Erythroblast (primary cell): ENCODE measurements at places on chromosomes 11 and 22.

DNA sequence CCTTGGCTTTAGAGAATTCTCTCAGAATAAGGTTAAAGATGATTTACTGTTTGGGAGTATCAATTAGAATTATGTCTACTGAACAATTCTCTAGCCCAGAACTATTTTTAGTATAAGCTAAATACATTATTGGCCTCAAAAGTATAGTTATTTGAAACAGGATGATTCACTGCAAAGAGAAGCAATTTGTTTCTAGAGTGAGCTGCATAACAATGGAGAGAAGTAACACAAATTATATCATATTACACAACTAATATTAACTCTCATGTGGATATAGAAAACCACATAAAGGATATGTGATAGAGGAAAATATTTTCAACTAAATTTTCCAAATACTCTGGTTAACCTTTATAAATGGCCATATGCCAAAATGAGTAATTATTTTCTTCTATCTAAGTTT, 24.9 kb downstream of the PGM2L1 start:
- DNase-seq = no peak

- DNase-seq = no peak
Measured at GRCh38 chr11:60305906-60306619, 21.0 kb upstream of the MS4A6E start.

DNA sequence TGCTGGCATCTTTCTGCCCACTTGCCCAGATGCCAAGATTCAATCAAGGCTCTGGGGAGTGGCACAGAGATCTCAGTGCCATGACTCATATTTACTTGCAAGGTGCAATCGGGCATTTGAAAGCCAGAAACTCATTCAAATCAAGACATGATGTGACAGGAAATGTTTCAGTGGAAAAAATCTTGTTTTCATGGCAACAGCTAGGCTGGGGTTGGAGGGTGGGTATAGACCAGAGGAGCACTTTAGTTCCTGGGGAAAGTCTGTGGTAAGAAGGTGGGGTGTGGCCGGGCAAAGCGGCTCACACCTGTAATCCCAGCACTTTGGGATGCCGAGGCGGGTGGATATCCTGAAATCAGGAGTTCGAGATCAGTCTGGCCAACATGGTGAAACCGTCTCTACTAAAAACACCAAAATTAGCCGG, 1.2 kb downstream of the MAJIN start:
- no peak for DNase-seq

DNA sequence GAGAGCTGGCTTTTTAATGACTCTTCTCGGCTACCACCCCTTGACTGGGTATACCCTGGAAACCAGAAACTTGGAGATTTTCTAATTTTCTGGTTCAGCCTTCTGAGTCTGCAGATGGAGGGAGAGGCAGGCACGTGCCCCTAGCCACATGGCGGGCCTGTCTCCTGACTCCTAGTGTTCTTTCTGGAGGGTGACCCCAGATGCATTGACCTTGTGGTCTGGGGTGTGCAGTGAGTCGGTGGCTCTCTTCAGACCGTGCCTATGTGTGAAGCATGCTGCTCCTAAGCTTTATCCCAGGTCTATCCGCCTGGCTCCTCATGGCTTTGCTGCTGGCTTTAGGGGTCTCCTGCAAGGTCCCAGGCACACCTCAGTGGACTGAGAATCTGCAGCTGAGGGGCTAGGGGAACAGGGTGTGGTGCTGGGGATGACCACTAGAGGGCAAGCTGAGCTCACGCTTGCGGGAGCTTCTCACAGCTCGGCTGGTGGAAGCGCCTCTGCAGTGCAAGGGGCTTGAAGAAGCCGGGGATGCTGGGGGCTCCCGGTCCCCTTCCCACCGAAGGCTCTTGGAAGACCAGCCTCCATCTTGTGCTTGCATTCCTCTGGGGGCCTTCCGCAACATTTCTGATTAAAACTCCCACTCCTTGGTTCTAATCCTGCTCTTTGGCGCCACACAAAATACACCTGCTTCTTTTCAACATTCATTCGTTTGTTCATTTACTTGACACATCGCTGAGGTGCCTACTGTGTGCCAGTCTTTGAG, 51.8 kb downstream of the OTOG start:
- peak; percentile 51 for DNase-seq

DNA sequence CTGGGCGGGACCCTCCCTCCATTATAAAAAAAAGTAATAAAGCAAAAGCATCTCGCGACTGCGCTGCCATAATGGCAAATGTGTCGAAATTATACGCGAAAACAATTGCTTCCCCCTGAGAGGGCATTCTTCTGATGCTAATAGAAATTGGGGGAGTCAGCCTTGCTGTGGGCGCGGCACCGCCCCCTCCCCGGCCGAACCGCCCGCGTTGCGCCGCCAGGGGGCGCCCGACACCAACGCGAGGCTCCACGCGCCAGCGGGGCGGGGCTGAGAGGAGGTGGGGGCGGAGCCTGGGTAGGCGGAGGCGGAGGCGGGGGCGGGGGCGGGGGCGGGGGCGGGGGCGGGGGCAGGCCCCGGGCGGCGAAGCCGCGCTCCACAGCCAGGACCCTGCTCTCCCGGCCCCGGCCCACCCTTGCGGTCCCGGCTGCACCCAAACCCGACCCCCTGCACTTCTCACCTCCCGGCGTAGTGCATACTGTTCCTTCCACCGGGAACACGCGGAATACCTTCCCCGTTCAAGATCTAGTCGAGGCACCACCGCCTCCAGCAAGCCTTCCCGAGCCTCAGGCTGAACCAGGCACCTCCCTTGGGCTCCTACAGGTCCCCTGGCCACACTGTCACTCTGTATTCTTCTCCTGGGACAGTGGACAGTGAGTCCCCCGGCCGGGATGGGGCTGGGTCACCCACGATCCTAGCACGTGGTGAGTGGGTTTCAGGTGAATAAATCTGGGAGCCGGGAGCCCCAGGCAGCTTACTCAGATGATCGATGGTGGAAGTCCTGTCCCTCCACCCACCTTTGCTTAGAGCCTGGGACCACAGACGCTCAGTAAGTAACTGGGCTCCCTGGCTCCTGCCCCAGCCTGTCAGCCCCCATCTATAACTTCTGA, 15.5 kb upstream of the UPK3A start:
- DNase-seq = peak; percentile 93

DNA sequence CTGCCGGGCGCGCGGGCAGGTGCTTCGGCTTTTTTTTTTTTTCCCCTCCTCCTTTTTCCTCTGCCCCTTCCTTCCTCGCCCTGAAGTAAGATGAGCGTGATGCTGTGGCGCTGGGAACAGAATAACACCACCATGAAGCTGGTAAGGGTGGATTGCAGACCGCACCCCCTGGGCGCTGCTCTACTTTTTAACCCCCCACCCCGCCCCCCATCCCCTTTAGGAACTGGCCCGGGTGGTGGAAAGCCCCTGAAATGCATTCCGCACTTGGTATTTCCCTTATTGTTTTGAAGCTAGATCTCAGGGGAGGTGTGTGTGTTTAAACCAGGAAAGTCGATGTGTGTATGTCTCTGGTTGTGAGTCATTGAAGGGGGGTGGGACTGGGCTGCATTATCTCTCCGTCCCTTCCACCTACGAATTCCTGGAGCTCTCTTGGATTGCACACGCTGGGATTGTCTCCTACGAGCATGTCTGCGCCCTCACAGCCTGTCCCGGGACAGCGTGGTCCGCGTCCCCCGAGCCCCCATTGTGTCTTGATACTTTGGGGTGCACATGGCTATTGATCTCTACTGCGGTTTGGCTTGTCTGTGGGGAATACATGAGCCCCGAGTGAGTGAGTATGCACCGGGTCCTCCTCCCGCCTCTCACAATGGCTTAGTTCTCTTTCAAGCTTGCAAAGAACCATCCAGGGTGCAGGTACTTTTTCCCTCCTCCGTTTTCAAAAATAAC, 64.9 kb downstream of the NAV2 start:
- no peak for DNase-seq

GRCh38 chr22:47449508-47450270, 687.2 kb downstream of the TBC1D22A start:
- no peak for DNase-seq

DNA sequence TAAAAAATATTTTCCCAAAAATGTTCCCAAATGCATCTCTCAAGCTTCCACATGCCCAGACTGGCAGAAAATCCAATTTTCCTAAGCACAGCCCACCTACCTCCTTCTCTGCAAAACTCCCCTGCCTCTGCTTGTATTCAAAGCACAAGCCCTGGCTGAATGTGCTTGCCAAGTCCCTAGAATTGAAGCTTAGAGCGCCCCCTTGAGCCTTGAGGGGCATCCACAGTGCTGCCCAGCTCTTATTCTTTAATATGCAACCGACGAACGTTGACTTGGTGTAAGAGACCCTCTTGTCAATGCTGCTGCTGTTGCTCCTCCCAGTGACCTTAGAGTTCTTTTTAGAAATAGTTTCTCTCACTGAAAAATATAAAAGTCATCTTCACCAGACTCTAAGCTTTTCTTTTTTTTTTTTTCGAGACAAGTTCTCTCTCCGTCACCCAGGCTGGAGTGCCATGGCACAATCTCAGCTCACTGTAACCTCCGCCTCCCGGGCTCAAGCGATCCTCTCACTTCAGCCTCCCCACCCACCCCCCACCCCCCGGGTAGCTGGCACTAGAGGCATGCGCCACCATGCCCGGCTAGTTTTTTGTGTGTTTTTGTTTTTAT, 63.5 kb upstream of the CAPRIN1 start:
- peak; percentile 89 for DNase-seq

- DNase-seq = peak; percentile 68
Measured at GRCh38 chr11:46896719-46897406, 21.5 kb downstream of the LRP4 start.

GRCh38 chr11:113329725-113330124, 15.3 kb downstream of the TTC12 start:
- DNase-seq = no peak

GRCh38 chr11:59901306-59901705, 22.7 kb downstream of the OOSP3 start:
- no peak for DNase-seq

DNA sequence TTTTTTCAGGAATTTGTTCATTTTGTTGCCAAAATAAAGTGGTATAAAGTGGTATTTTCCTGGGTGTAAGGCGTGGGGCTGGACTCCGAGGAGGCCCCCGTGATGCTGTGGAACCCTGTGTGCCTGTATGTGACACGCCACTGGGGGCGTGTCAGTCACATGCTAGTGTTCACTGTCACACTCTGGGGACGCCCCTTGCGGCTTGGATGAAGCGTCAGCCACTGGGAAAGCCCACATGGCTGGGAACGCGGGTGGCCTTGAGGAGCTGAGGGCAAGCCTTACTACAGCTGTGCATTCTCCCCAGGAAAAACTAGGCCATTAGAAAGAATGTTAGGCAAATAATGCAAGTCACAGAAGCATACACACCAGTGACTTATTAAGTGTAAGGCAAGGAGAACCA, 77.0 kb upstream of the SLC25A18 start:
- no peak for DNase-seq

- no peak for DNase-seq
Measured at GRCh38 chr11:10638316-10638925, 55.1 kb downstream of the IRAG1 start.

- DNase-seq = no peak
Measured at GRCh38 chr11:97739932-97740800, 1280.6 kb upstream of the CNTN5 start.

DNA sequence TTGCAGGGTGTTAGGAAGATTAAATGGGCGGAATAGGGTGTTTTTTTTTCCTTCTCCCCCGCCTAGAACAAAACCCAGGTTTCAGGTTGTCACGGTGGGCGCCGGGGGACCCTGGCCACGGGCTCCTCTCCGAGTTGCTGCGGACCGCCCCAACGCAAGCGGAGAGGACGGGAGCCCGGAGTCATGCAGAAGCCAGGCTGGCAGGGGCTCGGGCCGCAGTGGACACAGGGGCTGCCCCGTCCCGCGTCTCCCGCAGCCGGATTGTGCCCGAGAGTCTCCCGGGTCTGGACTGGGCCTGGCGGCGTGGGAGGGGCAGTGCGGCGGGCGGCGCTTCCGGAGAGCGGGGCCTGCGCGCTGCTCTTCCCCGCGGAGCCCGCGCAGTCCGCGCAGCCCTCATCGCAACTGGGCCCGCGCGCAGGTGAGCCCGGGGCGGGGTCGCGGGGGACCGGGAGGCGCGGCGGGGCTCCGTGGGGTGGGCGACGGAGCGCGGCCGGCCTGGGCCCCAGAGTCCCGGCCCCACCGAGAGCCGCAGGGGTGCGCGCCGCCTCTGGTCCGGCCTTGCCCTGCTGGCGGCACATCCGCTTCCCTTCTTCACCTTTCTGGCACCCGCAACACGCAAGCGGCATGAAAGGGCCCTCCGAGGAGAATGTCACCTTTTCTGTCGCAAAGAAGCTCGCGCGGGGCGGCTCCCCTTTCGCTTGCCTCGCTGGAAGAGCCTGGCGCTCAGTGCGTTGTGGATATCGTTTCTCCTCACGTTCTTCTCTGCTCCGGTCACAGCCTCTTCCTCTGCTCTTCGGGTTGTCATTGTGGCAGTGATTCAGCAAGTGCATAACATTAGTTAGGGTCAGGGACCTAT, at the start of gene TIRAP:
TSS of gene TIRAP (plus strand) at position 358 of the 856 bp plus-strand sequence. CDS start 7,802 bp downstream, outside the sequence.
- DNase-seq = peak; percentile 57

GRCh38 chr11:78727816-78728215, 153.2 kb upstream of the NARS2 start:
- no peak for DNase-seq

DNA sequence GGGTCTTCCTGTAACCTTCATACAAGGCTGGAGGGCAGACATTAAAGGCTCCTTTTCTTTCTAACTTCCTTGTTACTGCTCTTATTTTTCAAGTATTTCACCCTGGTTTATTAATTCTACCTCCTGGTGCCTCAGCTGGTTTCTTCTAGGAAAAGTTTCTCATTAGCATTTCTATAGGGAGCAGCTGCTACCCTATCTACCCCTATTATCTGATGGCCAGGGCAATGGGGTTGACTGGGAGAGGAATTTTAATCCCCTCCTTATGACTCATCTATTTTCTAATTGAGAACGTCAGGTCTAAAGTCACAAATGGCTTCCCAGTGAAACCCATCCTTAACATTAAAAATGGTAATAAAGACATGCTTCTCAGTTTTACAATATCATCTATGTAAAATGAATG, 5.0 kb downstream of the MAP6 start:
- DNase-seq = no peak

GRCh38 chr11:63911440-63911839, 5.5 kb downstream of the RCOR2 start:
- DNase-seq = no peak

DNA sequence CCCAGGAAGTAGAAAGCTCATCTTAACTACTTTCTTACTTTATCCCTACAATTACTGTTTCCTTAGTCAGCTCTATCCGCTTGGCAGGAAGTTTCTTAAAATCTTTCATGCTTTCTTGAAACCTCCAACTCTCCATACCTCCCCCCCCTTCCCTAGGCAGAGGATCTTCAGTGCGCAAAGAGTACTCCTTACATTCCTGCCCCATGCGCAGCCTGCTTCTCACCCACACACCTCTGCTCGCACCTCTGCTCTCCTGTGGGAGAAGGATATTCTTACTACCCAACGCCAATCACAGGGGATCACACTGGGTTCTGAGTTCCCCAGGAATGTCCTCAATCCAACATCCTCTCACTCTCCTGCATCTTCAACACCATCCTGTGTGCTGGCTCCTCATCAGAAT, 12.3 kb downstream of the TCF20 start:
- DNase-seq = no peak

- no peak for DNase-seq
Measured at GRCh38 chr22:46287873-46288751, 8.6 kb upstream of the GTSE1 start.
